ENCODE measurements at places on chromosomes 6 and 20.

DNA sequence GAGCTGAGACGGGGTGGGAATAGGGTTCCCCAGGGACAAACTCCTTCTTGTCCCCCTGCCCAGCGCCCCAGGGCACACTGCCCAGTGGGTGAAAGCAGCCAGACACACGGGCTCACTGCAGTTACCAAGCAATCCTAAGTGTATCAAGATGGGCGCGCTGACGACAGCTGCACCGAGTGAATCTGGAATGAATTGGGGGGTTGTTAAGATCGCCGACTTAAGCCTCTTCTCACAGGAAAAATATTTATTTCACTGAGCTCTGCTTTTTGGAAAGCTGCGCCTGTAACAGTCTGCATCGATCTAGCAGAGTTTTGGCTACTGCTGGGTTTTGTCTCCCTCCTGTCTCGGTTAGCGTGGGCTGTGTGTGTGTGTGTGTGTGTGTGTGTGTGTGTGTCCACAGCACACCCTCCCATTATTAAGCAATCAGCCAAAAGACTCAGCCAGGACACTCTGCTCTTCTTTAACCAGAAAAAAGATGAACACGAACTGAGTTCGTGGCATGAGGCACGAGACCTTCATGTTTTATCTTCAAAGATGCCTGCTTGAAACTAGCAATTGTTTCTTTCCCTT lies 35.9 kb downstream of the RIPOR3 start:
- no peak for DNase-seq

GRCh38 chr6:92582211-92582610 lies 837.1 kb downstream of the EPHA7 start:
- no peak for DNase-seq

DNA sequence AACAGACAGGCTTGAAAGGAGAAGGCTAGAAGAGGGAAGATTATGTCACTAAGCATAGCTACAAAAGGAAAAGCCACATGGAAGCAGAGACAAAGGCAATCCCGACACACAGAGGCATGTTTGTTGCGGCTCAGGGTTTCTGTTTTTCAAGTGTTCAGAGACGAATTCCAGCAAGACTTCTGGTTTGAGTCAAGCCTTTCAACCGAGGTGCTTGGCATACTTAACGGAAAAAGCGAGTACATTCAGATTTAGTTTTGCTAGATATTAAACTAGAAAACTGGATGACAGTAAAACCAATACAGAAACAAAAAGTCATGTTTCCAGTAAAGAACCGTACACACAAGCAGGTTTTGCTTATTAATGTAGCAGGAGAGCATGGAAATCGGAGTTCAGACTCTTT lies 27.2 kb downstream of the MCUR1 start:
- DNase-seq = no peak

DNA sequence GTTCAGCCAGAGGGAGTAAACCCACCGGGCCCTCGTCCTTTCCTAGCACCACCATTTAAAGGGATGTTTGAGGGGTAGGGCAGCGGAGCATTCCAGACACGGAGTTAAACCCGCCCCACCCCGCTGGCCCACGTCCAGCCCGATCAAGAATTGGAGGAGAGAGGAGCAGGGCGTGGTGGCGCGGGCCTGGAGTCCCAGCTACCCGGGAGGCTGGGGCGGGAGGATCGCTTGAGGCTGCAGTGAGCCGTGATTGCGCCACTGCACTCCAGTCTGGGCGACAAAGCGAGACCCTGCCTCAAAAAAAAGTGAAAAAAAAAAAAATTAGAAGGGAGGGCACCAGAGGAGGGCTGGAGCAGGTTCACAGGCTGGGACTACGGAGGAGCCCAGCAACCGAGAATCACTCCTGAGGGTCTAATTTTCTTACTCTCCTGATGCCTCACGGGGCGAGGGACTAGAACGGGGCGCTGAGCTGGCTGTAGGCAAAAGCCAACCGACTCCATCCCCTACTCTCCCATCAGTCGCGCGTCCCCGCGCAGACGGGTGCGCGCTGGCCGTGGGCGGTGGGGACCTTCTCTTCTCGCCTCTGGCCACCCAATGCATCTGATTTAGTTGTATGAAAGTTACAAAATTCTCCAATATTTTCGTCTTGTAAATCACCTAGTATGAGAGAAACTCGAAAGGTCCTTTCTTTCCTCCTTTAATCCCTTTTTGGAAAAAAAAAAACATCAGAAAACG lies 6.1 kb upstream of the HSPA1B start:
- peak; percentile 19 for DNase-seq

GRCh38 chr6:34606477-34607265 lies 50.5 kb upstream of the SPDEF start:
- no peak for DNase-seq

DNA sequence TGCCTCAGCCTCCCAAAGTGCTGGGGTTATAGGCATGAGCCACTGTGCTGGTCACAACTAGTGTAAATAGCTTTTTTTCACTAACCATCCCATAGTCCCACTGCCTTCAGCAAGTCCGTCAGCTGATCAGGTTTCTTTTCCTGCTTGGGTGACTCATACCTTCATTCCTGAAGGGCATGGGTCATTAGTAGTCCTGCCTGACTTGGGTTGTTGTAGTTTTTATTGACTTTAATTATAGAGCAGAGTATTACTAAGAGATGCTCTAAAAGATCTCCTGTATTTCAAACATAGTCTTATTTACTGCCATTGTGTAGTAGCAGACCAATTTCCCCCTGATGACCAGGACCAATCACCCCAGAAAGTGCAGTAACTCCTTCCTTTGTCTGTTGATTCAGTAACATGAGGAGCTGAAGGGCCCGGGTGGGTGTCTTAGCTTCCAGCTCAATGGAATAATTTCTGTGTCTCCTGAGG lies 25.8 kb downstream of the HLA-C start:
- DNase-seq = no peak

DNA sequence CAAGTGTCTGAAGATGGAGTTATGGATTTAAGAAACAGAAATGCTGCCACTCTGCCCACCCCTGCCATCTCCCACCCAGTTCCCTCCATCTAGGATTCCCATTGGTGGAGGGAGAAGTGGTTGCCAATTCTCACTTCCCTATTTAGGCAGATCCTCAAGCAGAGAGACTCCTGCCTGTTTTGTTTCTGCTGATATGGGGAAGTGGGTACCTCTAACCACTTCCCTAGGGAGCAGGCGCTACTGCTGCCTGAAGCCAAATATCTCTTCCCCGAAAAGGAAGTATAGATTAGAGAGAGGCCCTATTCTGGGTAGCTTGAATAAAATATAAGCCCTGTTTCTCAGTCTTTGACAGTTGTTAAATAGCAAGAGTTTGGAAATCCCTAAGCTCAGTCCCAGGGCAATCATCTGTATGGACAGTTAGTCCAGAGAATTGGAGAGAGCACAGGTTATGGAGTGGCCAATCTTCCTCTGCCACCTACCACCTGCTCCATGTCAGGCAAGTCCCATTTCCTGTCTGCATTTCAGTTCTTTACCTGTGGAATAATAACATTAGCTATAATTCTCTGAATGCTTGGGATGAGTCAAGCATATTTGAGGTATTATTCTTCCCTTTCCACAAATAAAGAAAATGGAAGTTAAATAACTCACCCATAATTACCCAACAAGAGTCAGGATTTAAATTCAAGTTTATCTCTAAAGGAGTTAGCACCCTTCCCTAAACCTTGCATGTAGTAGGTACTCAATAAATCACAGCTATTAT lies 2.6 kb upstream of the ADGB start:
- DNase-seq = no peak

Measured in CD4-positive, alpha-beta T cell treated with Interleukin-6 at 100 ng/mL for 8 hours (primary cell).